ENCODE measurements at places on chromosomes 4 and X. TPM values are rescaled to one million over a fixed set of nuclear protein-coding genes. Genes with fewer than 3 reads are reported as not detected.

The ARR3 gene
- total RNA-seq = not detected

The PAGE4 gene
- total RNA-seq = not detected

DNA sequence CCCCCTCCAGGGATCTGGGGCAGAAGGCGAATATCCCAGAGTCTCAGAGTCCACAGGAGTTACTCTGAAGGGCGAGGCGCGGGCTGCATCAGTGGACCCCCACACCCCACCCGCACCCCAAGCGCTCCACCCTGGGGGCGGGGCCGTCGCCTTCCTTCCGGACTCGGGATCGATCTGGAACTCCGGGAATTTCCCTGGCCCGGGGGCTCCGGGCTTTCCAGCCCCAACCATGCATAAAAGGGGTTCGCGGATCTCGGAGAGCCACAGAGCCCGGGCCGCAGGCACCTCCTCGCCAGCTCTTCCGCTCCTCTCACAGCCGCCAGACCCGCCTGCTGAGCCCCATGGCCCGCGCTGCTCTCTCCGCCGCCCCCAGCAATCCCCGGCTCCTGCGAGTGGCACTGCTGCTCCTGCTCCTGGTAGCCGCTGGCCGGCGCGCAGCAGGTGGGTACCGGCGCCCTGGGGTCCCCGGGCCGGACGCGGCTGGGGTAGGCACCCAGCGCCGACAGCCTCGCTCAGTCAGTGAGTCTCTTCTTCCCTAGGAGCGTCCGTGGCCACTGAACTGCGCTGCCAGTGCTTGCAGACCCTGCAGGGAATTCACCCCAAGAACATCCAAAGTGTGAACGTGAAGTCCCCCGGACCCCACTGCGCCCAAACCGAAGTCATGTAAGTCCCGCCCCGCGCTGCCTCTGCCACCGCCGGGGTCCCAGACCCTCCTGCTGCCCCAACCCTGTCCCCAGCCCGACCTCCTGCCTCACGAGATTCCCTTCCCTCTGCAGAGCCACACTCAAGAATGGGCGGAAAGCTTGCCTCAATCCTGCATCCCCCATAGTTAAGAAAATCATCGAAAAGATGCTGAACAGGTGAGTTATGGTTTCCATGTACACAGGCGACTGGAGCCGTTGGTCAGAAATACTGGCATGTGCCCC lies at the start of gene CXCL1:
CXCL1 (plus strand) TSS at position 264 of the 926 bp plus-strand sequence; CDS start at position 342, 78 bp downstream.
- no peak for DNase-seq

GRCh38 chr4:184328022-184328736 lies 110.5 kb upstream of the ENPP6 start:
- no peak for DNase-seq

- DNase-seq = no peak
Observed at GRCh38 chr4:181677201-181677600, 566.0 kb upstream of the TENM3 start.
